Progenitor cell of endocrine pancreas (in vitro differentiated cells): ENCODE measurements at places on chromosomes 7 and 10. TPM values are rescaled to one million over a fixed set of nuclear protein-coding genes. Genes with fewer than 3 reads are reported as not detected.

GRCh38 chr10:28503114-28503513 is 29.8 kb upstream of the WAC start:
- no peaks in the 10 kb centered on the region for H3K27me3 ChIP-seq
- H3K27ac ChIP-seq, result peak overlapping the region; percentile 10
- no peaks in the 10 kb centered on the region for H3K36me3 ChIP-seq
- DNase-seq, result no peak

GRCh38 chr10:98028168-98028770 is 2.2 kb downstream of the CRTAC1 start:
- H3K4me3 ChIP-seq, result peak overlapping the region; percentile 50
- no peaks in the 10 kb centered on the region for H3K36me3 ChIP-seq
- H3K4me1 ChIP-seq, result peaks cover 3% of the 10 kb centered on the region
- H3K27me3 ChIP-seq, result peaks cover 75% of the 10 kb centered on the region
- no peak overlapping the region for H3K27ac ChIP-seq

GRCh38 chr10:34670081-34670480 is 145.0 kb downstream of the PARD3 start:
- no peaks in the 10 kb centered on the region for H3K36me3 ChIP-seq
- DNase-seq, result no peak
- peak overlapping the region; percentile 4 for H3K27ac ChIP-seq

PTPN20 gene
- 0.55 TPM in 1 of 2 replicates, not detected in the other for total RNA-seq

EVX1 gene
- not detected in 2 replicates for total RNA-seq

DNA sequence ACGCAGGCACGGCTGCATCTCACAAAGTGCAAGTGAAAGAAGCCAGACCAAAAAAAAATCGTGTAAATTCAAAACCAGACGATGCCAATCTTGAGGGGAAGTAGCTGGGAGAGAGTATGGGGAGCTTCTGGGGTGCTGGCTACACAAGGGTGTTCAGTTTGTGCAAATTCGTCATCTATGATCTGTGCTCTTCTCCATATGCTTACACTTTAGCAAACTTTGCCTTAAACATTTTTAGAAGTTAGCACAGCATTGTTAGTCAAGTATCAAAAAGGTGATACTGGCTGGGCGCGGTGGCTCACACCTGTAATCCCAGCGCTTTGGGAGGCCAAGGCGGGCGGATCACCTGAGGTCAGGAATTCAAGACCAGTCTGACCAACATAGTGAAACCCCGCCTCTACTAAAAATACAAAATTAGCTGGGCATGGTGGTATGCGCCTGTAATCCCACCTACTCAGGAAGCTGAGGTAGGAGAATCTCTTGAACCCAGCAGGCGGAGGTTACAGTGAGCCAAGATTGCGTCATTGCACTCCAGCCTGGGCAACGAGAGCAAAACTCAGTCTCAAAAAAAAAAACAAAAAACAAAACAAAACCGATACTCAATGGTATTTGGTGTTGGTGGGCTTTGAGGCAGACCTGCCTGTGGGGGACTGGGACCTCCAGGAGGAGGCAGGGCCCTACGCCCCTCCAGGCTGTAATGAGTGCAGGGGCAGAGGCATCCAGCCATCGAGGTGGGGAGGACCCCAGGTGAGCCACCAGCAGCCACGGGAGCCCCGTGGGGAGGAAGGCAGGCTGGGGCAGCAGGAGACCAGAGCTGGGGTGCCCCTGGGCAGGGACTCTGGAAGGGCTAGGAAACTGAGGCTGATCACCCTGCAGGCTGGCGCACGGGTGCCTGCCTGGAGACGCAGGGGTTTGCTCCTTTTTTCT is 150.0 kb downstream of the PRKAG2 start:
- no peak overlapping the region for H3K4me3 ChIP-seq
- peaks cover 4% of the 10 kb centered on the region for H3K27me3 ChIP-seq
- DNase-seq, result no peak
- no peak overlapping the region for H3K27ac ChIP-seq
- no peaks in the 10 kb centered on the region for H3K36me3 ChIP-seq

- H3K27me3 ChIP-seq, result peaks cover 63% of the 10 kb centered on the region
- DNase-seq, result no peak
- H3K4me1 ChIP-seq, result peaks cover 11% of the 10 kb centered on the region
These were observed 169.7 kb downstream of the NRF1 start for GRCh38 chr7:129780974-129781927.

DNA sequence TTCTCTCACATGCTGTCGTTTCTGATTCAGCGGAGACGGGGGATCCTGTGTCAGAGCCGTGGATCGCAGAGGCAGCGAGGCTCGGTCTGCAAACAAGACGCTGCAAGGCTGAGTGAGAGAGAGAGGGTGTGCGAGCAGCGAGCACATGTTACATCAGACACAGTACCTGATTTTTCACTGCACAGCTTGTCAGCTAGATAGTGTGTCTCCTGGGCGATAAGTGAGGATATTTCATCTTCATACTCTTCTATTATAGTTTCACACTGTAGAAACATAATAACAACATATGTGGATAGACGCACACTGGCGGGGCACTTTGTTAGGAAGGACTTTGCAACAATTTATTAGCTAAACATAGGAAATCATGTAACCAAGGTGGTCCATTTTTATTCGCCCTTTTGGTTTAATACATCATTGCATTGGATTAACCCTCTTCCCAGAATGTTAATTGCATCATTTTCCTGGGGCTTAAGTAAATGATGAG is 39.5 kb downstream of the CNPY1 start:
- H3K27me3 ChIP-seq, result peaks cover 99% of the 10 kb centered on the region
- DNase-seq, result no peak
- H3K27ac ChIP-seq, result peak overlapping the region; percentile 66
- peaks cover 3% of the 10 kb centered on the region for H3K4me1 ChIP-seq
- no peaks in the 10 kb centered on the region for H3K36me3 ChIP-seq

RARRES2 gene
- 19.0 and 20.2 TPM in 2 replicates for total RNA-seq

GRCh38 chr7:129197771-129198170 is 9.3 kb downstream of the SMO start:
- H3K36me3 ChIP-seq, result peaks cover 17% of the 10 kb centered on the region
- H3K4me3 ChIP-seq, result no peak overlapping the region
- no peaks in the 10 kb centered on the region for H3K4me1 ChIP-seq
- H3K27me3 ChIP-seq, result no peaks in the 10 kb centered on the region
- DNase-seq, result no peak

FAM24B gene
- not detected in 2 replicates for total RNA-seq

- no peak overlapping the region for H3K4me3 ChIP-seq
- H3K27ac ChIP-seq, result no peak overlapping the region
- no peaks in the 10 kb centered on the region for H3K4me1 ChIP-seq
- no peaks in the 10 kb centered on the region for H3K27me3 ChIP-seq
- H3K36me3 ChIP-seq, result no peaks in the 10 kb centered on the region
- no peak for DNase-seq
These were observed 195.4 kb downstream of the CDC14C start for GRCh38 chr7:49119706-49120105.

DNA sequence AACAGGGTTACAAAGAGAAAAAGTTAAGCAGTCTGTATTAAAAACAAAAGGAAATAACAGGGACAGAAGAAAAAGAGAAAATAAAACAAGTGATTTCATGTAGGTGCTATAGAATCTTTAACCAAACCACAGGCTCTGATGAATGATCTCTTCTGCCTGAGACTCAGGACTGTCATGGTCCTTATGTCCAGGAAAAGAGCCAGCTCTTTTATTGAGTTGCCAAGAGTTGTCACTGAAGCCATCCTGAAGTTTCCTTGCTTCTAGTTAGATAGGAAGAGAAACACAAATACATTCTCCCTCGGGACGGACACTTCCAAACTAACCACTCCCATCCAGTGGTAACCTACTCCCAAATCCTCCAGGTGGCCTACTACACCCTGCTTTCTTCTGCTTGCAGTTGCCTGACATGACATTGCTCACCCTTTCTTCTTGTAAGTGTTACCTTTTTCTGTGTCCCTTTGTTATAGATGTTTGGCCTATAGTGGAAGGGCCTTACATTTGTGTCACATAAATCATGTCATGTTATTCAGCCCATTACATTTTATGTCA is 346.7 kb downstream of the NRG3 start:
- no peaks in the 10 kb centered on the region for H3K36me3 ChIP-seq
- no peaks in the 10 kb centered on the region for H3K27me3 ChIP-seq
- no peak overlapping the region for H3K27ac ChIP-seq
- no peaks in the 10 kb centered on the region for H3K4me1 ChIP-seq

CDHR3 gene
- 15.7 and 21.5 TPM in 2 replicates for total RNA-seq

TMEM270 gene
- not detected in 2 replicates for total RNA-seq

DNA sequence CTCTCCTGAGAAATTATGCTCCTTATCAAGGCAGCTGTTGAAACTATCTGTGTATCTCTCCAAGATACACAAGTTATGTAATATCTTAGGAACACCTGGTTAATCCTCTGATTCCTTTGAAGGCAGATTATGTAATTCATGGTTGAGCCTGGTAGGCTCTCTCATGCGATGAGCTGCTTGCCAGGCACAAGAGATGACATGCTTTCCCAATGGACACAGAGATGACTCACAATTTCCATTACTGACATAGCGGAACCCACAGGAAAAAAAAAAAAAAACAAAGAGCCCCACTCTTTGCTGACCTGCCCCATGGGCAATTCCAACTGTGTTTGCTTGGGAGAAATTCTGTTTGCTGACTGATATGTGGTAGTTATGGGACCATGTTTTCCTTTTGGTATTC is 736.4 kb upstream of the PHF14 start:
- H3K27ac ChIP-seq, result no peak overlapping the region
- H3K4me3 ChIP-seq, result no peak overlapping the region
- H3K36me3 ChIP-seq, result no peaks in the 10 kb centered on the region
- H3K4me1 ChIP-seq, result peaks cover 1% of the 10 kb centered on the region
- DNase-seq, result no peak
- no peaks in the 10 kb centered on the region for H3K27me3 ChIP-seq

DNA sequence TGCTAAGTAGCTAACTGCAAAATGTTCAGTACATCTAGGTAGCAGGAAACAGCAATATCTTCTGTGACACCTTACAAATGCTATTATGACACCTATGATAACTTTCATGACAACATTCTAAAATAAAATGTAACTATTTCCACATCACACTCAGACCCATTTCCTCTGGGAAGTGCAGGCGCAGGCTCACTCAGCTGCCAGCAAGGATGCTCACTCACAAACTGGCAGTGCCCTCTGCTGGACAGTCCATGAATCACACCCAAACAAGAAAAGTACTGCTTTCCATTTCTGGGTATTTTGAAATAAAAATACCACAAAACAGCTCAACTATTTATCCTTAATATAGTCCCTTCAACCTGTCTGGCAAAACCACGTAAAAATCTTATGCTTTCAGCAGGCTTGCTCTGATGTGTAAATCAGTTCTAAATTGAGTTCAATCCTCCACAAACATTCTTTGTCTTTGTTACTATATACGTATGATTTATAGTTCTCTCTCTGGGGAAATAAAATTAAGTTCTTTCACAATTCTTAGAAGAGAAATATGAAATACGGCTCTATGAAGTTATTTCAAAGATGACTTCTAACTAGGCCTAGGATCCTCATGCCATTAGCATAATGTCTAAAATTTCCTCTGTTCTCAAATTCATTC is 176.6 kb downstream of the PARD3 start:
- H3K27ac ChIP-seq, result peak overlapping the region; percentile 50
- peak; percentile 69 for DNase-seq
- peaks cover 7% of the 10 kb centered on the region for H3K36me3 ChIP-seq
- H3K27me3 ChIP-seq, result no peaks in the 10 kb centered on the region

GRCh38 chr10:35365994-35366393 is 29.7 kb downstream of the CCNY start:
- H3K4me1 ChIP-seq, result peaks cover 28% of the 10 kb centered on the region
- no peak for DNase-seq
- H3K4me3 ChIP-seq, result no peak overlapping the region
- no peaks in the 10 kb centered on the region for H3K27me3 ChIP-seq

LOXL4 gene
- 3.6 and 3.7 TPM in 2 replicates for total RNA-seq

GRCh38 chr7:116315293-116315692 is 105.0 kb downstream of the TES start:
- H3K27me3 ChIP-seq, result peaks cover 3% of the 10 kb centered on the region
- H3K27ac ChIP-seq, result no peak overlapping the region
- no peak for DNase-seq
- H3K4me3 ChIP-seq, result no peak overlapping the region
- H3K36me3 ChIP-seq, result no peaks in the 10 kb centered on the region

DNA sequence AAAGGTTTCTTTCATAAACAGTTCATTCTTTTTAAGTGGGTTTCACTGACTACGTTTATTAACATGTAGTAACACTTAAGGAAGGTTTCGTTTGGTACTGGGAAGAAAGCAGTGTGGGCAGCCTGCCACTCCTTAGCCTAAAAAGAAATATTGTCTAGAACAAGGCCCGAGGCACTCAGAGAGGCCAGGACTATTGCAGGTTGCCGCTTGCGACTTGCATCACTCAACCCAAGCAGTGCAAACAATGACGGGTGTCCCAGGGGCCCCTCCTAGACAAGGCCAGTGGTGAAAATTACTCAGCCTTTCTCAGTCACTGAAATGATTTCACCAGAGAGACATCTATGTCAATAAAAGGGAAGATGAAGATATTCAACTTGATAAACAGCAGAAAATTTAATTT is 243.9 kb downstream of the SNX13 start:
- no peaks in the 10 kb centered on the region for H3K27me3 ChIP-seq
- no peak for DNase-seq
- peaks cover 4% of the 10 kb centered on the region for H3K36me3 ChIP-seq
- peaks cover 1% of the 10 kb centered on the region for H3K4me1 ChIP-seq
- H3K4me3 ChIP-seq, result no peak overlapping the region

DNA sequence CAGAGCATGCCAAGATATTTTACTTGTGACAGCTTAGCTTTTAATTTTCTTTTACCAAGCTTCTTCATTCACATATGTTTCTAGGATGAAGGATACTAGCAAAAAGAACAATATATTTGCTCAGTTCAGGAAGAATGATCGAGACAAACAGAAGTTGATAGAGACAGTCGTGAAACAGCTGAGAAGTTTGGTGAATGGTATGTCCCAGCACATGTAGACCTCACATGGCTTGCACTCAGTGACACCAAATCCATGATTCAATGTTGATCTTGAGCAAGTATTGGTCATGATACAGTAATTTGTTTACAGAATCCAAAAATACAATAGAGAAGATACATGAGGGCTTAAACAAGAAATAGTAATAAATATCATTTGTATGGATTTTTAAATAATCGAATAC is 2.5 kb upstream of the CYP26C1 start:
- no peak for DNase-seq
- H3K27me3 ChIP-seq, result peaks cover 35% of the 10 kb centered on the region
- H3K4me3 ChIP-seq, result no peak overlapping the region
- H3K27ac ChIP-seq, result no peak overlapping the region
